ENCODE measurements at places on chromosomes 2 and 18. TPM values are rescaled to one million over a fixed set of nuclear protein-coding genes. Genes with fewer than 3 reads are reported as not detected.

Gene LIMS4
- 4.5 TPM for total RNA-seq

Gene FEV
- not detected for total RNA-seq

Gene DSG1
- total RNA-seq = 0.89 TPM

Gene VSNL1
- total RNA-seq = 42.7 TPM

Gene FOXI3
- total RNA-seq = not detected

Gene CROCC2
- total RNA-seq = not detected

Gene CTNNA2
- total RNA-seq = 0.13 TPM

Gene EPB41L3
- 14.0 TPM for total RNA-seq

Gene COBLL1
- 15.0 TPM for total RNA-seq

Gene FBXO36
- total RNA-seq = 1.2 TPM

Gene WNT10A
- total RNA-seq = not detected

DNA sequence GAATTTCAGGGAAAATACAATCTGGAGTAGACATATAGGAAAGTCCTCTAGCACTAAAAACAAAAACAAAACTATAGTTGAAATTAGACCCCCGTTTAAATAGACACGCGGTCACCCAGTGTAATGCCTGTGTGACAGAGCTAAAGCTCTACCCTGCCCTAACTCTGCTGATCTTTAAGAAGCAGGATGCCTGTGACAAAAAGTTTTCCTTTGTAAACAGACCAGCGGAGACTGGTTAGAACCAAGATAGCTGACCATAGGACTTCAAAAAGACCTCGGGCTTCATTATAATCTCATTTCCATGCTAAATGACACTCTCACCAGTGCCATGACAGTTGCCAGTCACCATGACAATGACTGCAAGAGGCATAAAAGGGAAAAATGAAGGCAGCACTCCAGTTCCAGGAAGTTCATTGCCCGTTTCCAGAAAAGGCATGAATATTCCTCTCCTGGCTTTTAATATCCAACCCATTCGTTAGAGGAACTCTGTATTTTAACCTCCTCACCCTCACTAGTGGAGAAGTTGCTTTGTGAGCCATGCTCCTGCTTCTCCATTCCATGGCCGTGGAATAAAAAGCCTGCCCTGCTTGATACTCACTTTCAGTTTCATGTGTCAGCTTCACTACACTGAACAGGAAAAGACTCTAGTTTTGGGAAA, 157.2 kb upstream of the COPS8 start:
- peak; percentile 64 for DNase-seq

- peak; percentile 92 for DNase-seq
Observed at GRCh38 chr2:71614976-71615766, 161.8 kb downstream of the DYSF start.

- DNase-seq = peak; percentile 69
Observed at GRCh38 chr2:20583425-20583881, 67.4 kb downstream of the HS1BP3 start.

- DNase-seq = no peak
Observed at GRCh38 chr2:207317378-207317984, 151.7 kb upstream of the KLF7 start.

DNA sequence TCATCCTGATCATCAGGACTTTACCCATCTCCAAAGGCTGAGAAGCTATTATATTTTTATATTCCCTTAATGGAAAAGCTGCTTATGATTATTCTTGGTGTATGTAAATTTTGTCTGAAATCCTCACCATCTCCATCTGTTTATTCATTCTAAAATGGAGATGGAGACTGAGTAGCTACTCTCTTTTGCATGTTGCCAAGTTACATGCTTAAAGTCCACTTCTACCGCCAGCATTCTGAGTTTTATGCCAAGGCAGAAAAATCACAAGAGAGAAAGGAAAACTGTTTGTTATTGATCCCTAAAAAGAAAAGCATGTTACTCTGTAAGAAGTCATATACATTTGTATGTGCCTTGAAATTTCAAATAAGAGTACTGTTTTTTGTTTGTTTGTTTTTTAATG, 94.4 kb upstream of the NOSTRIN start:
- DNase-seq = no peak

DNA sequence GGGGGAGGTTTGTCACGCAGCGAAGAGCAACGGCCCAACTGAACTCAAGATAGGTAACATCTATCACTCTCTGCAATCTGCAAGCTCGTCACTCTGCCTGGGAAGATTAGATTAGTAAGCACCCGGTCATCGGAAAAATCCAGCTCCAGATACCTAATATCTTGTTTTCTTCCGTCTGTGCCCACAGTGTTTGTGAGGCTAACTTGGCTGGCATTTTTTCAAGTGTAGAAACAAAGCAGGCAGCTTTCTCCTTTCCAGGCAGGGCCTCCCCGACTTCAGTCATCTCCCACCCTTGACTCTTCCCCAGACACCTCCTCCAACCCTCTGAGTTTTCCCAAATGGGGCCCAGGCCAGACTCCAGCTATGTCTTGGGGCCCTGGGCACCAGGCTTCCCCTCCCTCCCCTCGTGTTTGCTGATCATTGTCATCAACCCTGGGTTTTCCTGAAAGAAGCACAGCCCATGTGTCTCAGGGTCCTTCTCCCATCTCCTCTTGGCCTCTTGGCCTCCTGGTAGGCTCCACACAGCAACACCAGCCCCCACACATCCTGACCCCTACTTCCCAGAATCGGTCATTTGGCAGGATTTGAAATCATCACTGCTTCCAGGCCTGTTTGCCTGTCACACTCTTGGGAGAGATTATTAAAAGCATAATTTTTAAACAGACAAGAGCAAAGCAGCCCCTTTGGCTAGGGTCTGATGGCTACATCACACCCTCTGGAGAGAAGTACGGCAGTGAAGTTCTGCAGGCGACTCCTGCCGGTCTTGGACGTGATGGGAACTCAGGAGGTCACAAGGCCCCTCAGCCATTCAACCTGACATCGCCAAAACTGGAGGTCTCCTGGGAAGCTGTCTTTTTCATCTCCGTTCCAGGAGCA, 144.9 kb upstream of the ID2 start:
- DNase-seq = peak; percentile 59

DNA sequence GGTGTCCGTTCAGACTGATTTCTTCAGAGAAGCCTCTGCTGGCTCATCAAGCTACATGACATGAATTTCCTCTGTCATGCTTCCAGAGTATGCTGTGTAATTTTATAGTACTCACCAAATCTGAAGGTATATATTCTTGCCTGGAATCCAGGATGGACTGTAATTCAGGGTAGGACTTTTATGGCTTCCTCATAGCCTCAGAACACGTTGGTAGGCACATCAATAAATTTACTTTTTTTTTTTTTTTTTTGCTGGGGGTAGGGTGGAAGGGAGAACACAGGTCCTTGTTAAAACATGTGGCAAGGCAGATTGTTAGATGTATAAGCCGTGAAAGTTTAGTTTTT, 34.4 kb downstream of the MTA3 start:
- DNase-seq = no peak

GRCh38 chr2:137467246-137467862, 496.9 kb upstream of the HNMT start:
- no peak for DNase-seq

GRCh38 chr2:86003104-86003503, 102.6 kb downstream of the POLR1A start:
- DNase-seq = peak; percentile 38

- no peak for DNase-seq
Observed at GRCh38 chr2:72627083-72627482, 198.8 kb downstream of the EXOC6B start.

GRCh38 chr2:240640939-240641338, 15.7 kb downstream of the GPR35 start:
- no peak for DNase-seq

DNA sequence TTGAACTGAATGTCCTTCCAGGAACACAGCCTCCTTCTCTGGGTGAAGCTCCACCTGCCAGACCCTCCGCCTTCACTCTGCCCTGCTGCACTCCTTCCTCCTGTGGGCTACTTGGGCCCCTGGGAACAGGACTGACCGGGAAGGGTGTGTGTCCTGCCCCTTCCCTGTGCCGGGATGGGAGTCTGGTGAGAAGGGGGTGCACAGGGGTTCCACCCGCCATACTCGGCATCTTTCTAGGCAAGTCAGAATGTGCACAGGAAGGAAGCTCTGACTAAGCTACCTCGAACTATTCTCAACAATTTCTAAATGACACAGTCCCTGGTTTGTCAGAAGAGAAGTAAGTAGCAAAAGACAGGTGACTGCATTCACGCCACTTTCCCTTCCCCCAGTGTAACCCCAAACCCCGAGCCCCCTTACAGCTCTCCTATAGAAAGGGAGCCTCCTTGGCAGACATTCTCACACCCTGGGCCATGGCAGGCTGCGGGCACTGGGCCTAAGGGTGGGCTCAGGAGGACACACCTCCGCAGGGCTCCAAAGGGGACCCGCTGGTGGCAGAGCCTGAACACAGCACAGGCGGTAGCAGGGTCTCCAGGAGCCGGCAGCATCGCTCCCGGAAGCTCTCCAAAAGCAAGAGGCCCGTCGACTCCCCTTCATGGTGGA, 184.1 kb downstream of the HDAC4 start:
- DNase-seq = peak; percentile 60

- no peak for DNase-seq
Observed at GRCh38 chr2:205511221-205511620, 171.1 kb upstream of the NRP2 start.

GRCh38 chr2:151157000-151157735, 104.5 kb downstream of the RBM43 start:
- no peak for DNase-seq

DNA sequence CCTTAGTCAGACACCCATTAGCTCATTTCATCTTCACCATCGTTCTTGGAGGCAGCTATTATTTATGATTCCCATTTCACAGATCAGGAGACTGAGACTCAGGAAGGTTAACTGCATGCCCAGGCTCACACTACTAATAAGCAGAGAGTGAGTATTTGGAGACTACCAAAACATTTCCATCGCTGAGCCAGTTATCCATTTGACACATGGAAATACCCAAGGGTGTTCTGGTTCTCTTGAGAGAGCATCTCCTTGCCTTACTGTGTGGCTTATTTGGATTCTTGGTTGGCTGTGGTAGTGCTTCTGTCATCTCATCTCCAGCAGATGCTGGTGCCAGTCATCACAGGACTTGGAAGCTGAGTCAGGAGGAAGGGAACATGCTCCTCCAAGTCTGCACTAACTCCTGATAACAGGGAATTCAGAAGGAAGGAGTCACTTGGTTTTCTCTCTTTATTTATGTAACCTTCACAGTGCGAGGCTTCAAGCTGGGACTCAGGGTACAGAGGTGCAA, 55.2 kb downstream of the RASGRP3 start:
- no peak for DNase-seq

Data from cardiac septum (tissue), 1 donor.